ENCODE measurements at places on chromosomes 6 and 20. TPM values are rescaled to one million over a fixed set of nuclear protein-coding genes. Genes with fewer than 3 reads are reported as not detected.

The C6orf52 gene
- total RNA-seq, result 2.7 TPM

The RPS6KA2 gene
- total RNA-seq, result 6.7 TPM

The RBBP8NL gene
- total RNA-seq, result not detected

The ZNF341 gene
- total RNA-seq, result 0.68 TPM

GRCh38 chr20:50058662-50059402, 54.1 kb downstream of the UBE2V1 start:
- no peak for DNase-seq

DNA sequence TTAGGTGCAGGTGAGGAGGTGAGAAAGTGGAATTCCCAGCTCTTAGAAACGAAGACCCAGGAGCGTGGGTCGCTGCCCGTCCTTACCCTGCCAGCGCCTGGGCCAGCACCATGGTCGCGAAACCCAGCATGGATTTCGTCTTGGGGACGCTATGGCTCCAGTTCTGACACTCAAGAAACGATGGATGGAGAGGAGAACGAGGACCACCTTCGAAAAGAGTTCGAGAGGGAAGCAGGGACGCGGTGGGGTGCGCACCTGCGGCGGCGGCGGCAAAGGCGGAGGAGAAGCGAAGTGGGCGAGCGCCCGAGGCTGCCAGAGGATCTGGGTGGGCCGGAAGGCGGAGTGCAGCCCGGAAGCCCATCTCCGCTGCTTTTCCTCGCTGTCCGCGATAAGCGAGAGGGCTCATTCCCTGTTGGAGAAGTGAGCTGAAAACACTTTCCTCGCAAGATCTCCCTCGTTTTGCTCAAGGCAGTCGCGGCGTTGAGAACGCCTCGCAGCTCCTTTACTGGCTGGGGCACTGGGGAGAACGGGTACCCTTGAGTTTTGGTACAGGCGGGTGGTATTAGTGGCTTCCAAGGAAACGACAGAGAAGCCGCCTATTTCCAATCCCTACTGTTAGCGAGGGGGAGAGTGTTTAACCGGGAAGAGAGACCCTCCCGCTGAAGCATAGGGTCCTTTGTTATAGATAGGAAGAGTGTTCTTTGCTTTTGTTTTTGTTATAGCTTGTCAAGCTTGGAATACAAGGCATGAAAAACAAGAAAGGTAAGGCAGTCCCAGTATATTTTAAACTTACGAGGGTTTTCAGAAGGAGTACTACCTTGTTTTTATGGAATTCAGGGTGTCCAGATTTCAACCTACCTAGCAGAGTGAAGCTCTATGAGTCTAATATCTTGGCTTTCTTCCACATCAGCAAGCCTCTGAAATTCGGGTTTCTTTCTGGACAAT, 109.5 kb downstream of the TRIM27 start:
- DNase-seq, result peak; percentile 66

DNA sequence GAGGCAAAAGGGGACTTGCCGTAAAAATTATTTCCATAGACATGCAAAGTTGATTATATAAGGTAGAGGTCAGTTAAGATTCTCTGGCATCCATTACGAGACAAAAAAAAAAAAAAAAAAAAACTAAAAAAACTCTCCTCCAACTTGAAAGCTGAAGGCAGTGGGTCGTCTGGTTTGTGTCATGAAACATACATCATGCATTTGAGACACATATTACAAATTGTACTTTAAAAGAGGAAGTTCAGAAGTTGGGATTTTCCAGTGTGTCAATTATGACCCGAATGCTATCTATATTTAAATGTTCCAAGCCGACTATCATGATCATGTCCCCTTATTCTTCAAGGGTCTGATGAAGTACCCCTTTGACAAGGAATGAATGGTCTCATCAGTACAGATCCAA, 125.1 kb downstream of the ZNF217 start:
- no peak for DNase-seq

DNA sequence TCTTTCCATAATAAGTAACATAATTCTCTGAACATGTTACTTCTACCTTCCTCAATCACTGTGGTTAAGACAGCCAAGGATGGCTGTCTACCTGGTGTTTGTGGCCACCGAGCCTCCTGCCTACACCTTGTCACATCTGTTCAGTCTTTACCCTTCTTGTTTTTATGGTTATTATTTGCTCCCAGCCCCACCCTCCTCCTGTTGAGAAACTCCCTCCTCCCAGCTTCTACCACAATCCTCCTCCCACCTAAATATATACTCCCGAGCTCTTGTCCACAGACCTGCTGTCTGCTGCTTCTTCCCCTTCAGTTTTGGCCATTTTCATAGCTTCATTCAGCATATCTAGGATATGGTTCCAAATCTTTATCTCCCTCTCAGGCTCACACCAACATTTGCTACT, 35.7 kb upstream of the GABRR1 start:
- no peak for DNase-seq

DNA sequence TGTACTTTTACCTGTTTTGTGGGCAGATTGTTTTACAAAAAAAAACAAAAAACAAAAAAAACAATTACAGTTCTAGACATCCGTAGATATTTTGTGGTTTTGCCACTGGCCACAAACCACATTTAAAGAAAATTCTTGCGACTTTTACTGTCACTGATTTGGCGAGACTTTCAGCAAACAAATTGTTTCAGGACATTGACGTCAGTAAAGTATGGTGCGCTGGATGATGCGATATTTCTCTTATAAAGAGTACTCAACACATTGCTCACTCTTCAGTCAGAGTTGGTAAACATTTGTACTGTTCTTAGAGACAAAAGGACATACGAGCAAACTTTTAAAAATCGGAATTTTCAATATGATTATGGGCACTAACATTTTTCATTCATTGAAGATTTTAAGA, 229.8 kb downstream of the HAO1 start:
- no peak for DNase-seq

GRCh38 chr6:150705392-150705791, 105.7 kb downstream of the PLEKHG1 start:
- no peak for DNase-seq

DNA sequence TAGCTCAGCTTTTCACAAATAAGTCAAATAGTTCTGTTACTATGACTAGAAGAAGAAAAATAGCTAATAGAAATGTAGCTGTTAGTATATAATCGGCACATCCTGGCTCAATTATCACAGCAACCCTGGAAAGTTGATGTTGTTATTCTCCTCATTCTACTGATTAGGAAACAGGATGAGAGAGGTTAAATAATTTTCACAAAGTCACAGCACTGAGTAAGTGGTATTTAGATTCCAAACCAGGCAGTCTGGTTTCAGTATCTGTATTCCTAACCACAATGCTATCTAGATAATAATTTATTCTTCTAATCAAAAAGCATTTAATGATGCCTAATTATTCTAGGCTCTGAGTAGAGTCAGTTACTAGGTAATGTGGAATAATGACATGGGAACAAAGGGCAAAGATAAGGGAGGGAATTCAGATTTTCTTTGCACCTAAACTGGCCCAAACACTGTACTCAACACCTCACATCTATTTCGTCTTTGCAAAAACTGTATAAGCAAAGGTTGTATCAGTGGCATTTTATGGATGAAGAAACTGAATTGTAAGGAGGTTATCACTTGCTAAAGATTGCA, 51.3 kb downstream of the PDE7B start:
- DNase-seq, result no peak

DNA sequence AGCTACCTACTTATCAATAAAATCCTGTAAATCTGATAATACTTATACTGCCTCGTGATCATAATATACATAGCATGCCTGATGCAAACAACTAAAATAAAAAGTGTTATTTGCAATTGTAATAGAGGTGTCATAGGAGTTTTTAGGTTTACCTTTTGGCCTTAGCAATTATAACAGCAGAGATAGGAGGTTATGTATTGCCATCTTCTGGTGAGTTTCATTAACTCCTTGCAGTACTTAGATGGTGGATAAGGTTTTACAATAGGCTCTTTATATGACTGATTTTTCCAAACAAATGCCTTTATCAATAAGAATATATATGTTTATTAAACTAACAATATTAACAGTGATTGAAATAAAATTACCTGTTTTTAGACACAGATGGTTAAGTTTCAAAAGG, 27.8 kb upstream of the MYCT1 start:
- DNase-seq, result no peak

- no peak for DNase-seq
Measured at GRCh38 chr6:163352011-163352685, 62.4 kb upstream of the QKI start.

DNA sequence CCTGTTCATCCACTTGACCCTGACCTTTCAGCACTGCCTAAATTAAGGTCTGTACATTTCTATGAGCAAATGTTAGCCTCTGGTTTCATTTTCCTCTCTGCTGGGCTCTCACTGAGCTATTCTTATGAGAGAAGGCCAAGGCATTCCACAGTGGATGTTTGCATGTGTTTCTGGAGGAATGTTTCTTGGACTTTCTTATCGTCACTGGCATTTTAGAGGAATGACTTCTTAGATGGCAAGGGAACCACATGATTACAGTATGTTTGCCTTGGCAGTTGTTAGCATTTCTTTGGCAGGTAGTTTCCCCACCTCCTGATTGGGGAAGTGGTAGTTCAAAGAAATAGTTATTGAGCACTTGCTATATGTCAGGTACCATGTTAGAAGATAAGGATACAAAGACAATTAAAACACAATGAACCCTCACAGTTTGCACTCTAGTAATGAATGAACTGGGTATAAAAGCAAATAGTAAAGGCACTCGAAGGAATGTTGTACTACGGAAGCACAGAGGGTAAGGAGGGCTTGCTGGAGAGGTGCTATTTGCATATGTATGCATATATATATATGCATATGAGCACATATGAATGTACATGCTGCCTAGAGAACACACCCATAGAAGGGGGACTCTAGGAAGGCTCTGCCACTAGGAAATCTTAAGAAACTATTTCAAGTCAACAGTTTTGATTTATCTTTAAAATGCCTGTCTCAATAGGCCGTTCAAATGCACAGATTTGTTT, 307.4 kb downstream of the EYA4 start:
- peak; percentile 71 for DNase-seq

DNA sequence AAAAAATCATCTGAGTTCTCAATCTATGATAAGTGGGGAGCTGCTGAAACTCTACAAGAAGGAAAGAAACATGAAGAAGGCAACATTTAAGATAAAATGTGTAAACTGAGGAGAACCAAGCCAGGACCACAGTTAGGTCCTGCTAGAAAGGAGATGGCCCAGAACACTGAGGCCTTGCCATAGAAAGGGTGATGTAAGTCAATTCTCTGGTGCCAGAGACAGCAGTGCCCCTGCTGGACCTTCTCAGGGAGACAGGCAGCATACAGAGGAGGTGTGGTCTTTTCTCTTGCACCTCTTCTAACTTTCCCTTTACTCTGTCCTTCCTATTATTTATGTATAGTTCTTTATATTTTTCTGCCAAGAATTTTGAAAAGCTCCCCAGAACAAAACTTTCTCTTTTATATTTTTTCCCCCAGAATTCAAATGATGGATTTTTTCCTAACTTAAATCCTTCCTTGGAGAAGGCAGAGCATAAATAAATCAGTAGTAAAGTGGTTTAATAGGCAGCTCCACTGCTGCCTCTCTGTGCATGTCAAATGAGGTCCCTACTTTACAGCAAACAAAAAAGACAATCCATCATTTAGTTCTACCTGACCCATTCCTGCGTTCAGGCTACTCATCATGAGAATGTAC, 9.0 kb downstream of the UQCC2 start:
- peak; percentile 59 for DNase-seq

DNA sequence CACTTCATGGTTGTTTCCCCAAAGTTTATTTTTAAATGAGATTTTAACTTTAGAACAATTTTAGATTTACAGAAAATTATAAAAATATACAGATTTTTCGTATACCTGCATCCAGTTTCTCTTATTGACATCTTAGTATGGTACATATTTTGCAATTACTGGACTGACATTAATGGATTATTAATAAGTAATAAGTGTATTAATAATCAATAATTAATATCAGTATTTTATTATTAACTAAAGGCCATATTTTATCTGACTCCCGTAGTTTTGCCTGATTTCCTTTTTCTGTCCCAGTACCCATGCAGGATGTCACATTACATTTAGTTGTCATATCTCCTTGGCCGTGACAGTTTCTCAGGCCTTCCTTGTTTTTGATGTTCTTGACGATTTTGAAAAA, 307.0 kb downstream of the C6orf118 start:
- DNase-seq, result no peak

DNA sequence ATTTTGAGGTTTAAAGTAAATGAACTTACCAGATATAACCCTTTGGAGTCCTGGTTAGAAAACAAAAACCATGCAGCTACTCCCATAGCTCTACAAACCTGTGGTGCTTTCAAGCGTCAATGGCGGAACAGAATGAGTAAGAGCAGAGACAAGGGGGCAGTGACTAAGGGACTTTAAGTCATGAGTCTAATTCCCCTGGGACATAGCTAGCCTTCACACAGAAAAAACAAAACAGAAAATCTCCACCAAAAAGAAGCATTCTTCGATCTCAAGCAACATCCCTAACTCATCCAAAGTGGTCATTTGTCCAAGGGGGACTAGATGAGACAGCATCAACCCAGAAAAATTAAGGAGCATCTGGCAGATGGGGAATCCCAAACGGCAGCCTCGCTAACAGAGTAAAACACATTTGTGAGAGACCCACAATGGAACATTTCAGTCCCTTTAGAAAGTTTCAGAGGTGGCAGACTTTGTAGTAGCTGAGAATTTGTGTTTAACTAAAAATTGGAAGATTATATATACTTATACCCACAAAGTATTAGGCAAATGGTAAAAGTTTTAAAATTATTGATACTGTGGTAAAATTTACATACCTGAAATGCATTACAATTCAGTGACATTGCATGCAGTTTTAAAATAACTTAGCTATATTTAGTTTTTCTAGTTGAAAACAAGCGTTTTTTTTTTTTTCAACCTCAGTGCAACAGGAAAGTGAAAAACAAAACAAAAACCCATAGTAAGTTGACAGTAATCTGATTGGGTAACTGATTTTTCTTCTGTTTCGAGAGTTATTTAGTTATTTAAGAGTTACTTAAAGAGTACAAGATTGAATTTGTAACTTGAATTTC, 67.5 kb downstream of the KCNQ5 start:
- peak; percentile 56 for DNase-seq

Data from Daoy (cell line).